ENCODE measurements at places on chromosomes 5 and 9. TPM values are rescaled to one million over a fixed set of nuclear protein-coding genes. Genes with fewer than 3 reads are reported as not detected.

The GBGT1 gene
- total RNA-seq = 2.0 TPM

The COMMD10 gene
- 18.3 TPM for total RNA-seq

The ABCA1 gene
- 23.9 TPM for total RNA-seq

The PLAC8L1 gene
- total RNA-seq = 0.52 TPM

The TRIM32 gene
- 10.6 TPM for total RNA-seq

The WDR41 gene
- 44.8 TPM for total RNA-seq

The CDH18 gene
- not detected for total RNA-seq

The PCDHB9 gene
- total RNA-seq = 0.48 TPM

The RGMB gene
- total RNA-seq = 9.7 TPM

The GARIN3 gene
- total RNA-seq = not detected

The TNFSF8 gene
- 0.20 TPM for total RNA-seq

The PCDHGC5 gene
- 1.0 TPM for total RNA-seq

The ZNF462 gene
- 25.9 TPM for total RNA-seq

The NOXA1 gene
- total RNA-seq = 5.5 TPM

The CCL19 gene
- total RNA-seq = 5.1 TPM

The TAS2R1 gene
- total RNA-seq = not detected

The STXBP1 gene
- 10.1 TPM for total RNA-seq

The MARVELD2 gene
- total RNA-seq = 25.7 TPM

The CDC20B gene
- not detected for total RNA-seq

The NUDT2 gene
- 19.9 TPM for total RNA-seq

The CAMK2A gene
- total RNA-seq = 0.28 TPM

The MCTP1 gene
- 4.6 TPM for total RNA-seq

The SLC46A2 gene
- 0.44 TPM for total RNA-seq

The SPATA31D1 gene
- total RNA-seq = not detected

The NDUFS4 gene
- 70.8 TPM for total RNA-seq

The LCN15 gene
- not detected for total RNA-seq

The LMX1B gene
- not detected for total RNA-seq

The RLN1 gene
- not detected for total RNA-seq

The UIMC1 gene
- total RNA-seq = 14.9 TPM

The CBY3 gene
- not detected for total RNA-seq

The C9orf153 gene
- 0.12 TPM for total RNA-seq

The SPATA31D4 gene
- not detected for total RNA-seq
